ENCODE measurements at places on chromosomes 2 and 18.

DNA sequence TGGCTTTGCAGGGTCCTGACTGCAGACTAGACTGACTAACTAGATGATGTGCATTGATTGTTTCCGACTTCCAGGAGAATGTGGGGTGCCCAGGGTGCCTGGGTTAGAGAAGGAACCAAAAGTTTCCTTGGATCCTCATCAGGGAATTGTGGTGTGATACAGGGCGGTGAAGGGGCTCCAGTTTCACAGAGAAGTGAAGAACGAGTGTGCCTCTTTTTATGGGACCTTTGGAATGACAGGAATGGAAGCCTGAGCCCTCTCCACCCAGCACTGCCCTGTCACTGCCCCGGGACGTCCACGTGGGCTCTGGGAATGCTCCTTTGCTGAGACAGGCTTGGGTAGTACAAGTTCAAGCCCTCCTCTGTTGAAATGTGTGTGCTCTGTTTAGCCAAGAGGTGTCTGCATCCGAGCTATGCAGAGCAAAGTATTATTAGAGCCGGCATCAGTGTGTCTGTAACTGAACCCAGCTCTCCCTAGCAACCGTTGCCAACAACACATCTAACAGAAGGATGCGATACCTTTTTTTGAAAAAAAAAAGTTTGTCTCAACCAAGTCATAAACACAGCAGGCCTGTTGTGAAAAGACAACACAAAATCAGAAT, 183.6 kb downstream of the SMAD7 start:
- DNase-seq: no peak

DNA sequence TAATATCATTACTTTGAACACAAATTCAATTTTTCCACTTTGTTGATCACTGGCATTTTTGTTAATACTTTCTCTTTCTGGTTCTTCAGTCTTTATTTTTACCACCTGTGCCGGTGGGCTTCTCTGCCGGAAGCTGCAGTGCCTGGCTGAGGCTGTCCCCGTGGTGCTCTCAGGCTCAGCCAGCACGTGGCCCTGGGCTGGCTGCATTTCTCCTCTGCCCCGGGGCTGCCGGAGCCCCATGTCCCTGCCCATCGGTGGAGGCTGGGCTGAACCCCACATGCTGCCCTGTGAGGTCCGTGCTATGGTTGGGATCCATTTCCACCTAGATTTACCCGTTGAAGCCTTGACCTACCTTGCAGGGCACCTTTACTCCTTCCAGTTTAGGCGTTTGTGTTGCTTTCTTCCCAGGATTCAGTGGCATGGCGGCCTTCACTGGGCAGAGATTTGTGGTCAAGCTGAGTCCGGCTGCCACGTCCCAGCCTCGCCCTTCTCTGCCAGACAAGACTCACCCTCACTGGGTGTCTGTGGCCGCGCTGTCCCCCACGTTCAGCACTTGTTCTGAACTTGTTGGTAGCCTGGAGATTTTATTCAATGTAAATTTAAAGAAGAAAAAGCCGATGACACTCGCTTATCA, 12.8 kb upstream of the TMEM18 start:
- DNase-seq: no peak

DNA sequence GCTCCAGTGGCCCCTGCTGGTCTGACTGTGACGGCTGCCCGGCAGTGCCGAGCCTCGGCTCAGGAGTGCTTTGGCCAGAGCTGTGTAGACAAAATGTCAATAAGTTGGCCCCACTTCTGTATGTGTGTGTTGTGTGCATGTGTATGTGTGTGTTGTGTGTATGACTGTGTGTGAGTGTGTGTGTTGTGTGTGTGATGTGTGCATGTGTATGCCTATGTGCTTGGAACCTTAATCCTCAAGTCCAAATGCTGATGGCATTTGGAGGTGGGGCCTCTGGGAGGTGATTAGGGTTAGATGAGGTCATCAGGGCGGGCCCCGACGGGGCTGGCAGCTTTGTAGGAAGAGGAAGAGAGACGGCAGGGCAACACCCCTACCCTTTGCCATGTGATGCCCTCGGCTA, 269.0 kb downstream of the DCDC2C start:
- DNase-seq: no peak

- no peak for DNase-seq
These were observed 158.3 kb downstream of the LDLRAD4 start for GRCh38 chr18:13376841-13377351.

- DNase-seq: peak; percentile 59
These were observed 656.1 kb downstream of the RNF144A start for GRCh38 chr2:7573166-7573825.

- no peak for DNase-seq
These were observed 125.6 kb upstream of the DLX2 start for GRCh38 chr2:172228177-172228808.

DNA sequence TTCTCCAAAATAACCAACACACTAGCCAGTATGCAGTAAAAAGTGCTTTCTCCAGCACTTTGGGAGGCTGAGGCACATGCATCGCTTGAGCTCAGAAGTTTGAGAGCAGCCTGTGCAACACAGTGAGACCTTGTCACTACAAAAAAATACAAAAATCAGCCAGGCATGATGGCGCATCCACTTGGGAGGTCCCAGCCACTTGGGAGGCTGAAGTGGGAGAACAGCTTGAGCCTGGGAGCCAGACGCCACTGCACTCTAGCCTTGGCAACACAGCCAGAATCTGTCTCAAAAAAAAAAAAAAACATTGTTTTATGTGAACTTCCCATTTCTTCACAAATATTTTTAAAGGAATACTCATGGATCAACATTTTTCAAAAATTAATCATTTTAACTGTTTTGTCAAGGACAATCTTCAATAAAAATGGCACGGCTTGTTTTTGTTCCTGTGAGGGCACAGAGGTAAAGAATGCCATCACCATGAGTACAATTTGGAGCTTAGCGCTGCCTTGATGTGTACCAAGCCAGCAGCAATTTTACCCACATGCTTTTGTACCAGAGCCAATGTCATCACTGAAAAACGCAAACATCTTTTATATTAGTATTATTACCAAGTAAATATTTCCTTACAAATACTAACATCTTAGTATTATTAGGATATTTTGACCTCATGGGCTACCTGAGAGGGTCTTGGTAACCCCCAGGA, 26.7 kb downstream of the RAB1A start:
- DNase-seq: no peak

- no peak for DNase-seq
These were observed 87.6 kb downstream of the SEMA4F start for GRCh38 chr2:74741629-74742028.

DNA sequence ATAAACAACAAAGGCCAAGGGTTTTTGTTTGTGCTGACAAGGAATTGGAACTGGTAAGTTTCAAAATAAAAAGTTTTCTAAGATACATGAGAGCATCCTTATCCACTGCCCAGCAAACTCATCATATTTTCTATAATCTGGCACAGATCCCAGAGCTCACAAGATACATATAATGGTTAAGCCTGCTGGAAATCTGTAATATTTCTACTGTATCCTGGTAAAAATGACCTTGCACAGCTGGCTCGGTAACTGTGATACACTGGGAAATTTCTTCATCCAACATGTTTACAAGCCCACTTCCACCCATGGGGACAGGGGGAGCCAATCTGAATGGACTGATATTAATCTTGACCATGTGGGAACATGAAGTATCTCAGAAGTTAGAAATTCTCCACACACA, 425.4 kb upstream of the MMADHC start:
- no peak for DNase-seq

GRCh38 chr2:224366267-224366844, 35.6 kb downstream of the FAM124B start:
- DNase-seq: no peak

GRCh38 chr2:15911686-15912085, 28.7 kb upstream of the MYCN start:
- no peak for DNase-seq

- DNase-seq: no peak
These were observed 1.1 kb upstream of the SYT4 start for GRCh38 chr18:43278355-43278754.

DNA sequence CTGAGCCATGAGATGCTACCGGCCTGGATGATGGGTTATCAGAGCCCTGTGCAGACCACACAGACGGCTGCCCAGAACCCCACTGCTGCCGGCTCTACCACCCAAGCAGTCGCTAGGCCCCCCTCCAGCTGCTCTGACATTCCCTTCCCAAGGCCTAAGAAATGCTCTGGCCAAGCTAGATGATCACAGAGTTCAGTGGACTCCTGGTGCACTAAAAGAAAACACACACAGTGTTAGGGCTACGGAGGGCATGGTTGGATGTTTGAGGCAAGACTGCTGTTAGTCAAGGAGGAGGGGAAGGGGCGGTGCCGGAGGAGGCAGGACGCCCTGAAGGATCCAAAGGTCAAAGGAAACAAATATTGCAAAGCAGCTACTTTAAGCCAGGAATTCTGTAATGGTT, 174.5 kb downstream of the MYCN start:
- no peak for DNase-seq

- DNase-seq: no peak
These were observed 49.7 kb downstream of the SDC1 start for GRCh38 chr2:20175267-20175666.

- DNase-seq: no peak
These were observed 146.9 kb upstream of the STON1 start for GRCh38 chr2:48383036-48383435.

- DNase-seq: no peak
These were observed 90.4 kb upstream of the LYPD1 start for GRCh38 chr2:132760405-132760804.

DNA sequence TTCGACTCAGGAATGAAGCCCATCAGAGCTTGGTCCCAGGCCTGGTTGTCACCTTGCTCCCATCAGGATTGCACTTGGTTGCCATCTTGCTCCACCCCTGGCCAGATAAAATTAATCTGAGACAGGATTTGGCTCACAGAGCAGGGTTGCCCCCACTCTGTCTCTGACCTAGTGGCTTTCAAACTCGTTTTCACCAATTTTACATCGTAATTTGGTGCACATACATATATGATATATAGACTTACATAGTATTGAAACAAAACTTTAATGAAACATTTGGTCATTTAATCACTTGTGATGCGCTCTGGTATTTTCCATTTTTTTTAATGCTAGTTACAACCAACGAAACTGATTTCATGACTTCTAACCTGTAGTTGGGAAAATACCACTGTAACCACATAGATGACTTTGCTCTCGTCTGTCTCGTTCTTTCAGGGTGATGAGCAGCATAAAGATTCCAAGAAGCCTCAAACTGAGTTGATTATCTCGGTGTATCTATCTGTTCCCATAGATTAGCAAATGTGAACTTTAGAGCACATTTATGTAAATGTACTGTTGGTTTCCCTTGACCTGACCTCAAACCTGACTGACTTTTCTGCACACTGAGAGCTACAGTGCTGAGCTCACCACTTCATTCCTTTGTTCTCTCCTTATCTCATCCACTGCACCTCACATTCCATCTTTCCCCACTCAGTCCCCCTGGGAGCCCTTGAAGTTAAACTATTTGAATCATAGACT, 30.5 kb upstream of the PLB1 start:
- DNase-seq: no peak

DNA sequence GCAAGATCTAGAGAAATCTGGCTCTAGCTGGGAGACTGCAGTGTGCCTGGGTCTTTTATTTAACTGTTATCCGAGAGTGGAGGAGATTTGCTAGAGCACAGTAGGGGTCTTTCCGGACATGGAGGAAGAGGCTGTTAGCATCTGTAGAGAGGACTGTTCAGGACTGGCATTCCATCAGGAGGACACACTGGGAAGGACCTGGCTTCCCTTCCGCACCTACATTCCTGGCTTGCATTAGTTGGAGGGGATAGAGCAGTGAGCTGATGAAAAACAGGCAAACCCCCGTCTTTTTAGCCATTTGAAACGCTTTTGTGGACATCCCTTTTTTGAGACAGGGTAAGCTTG, 874 bp upstream of the PIEZO2 start:
- DNase-seq: no peak

- DNase-seq: no peak
These were observed 45.8 kb downstream of the AQP12A start for GRCh38 chr2:240737512-240737911.

DNA sequence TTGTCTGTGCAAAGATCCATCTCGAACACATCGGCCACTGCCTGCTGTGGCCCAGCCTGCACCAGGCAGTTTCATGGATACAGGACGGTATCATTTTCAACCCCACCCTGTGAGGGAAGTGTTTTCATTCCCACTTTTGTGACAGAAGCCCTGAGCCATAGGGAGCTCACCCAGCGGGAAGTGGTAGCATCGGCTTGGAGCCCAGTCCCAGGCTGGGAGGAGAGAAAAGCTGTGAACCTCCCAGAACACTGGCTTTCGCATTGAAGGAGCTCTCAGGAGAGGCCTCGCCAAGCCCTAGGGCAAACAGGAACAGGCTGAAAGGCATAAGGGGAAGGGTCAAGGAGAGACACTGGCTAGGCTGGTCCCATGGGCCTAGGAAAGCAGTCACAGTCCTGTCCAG, 166.1 kb downstream of the TFCP2L1 start:
- DNase-seq: no peak

GRCh38 chr2:128876986-128877983, 558.6 kb upstream of the HS6ST1 start:
- DNase-seq: no peak

- no peak for DNase-seq
These were observed 213.9 kb upstream of the CYP26B1 start for GRCh38 chr2:72361521-72361920.

- DNase-seq: no peak
These were observed 21.5 kb upstream of the MFSD2B start for GRCh38 chr2:23988371-23988770.

- DNase-seq: no peak
These were observed 39.0 kb downstream of the AQP12A start for GRCh38 chr2:240730501-240731177.

DNA sequence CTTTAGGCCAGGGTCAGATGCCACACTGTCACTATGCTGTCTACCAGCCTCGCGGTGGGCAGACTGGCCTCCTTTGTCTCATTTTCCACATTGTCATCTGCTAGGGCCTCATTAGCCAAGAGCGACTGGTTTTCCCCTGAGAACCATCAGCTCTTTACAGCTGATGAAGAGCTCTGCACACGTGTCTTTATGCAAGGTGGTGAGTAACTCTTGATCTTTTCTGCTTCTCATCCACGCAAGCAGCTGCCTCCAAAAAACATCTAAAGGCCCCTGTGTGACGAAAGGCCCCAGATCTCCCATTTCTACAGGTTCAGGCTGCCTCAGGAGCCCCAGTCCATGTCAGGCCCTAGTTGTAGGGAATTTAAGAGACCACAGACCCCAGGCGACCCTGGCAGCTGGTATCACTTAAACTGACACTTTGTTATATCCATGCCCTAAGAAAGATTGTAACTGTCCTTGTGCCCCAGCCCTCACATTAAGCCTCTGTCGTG, 52.9 kb downstream of the DPYSL5 start:
- no peak for DNase-seq

- no peak for DNase-seq
These were observed 391.5 kb upstream of the VWC2L start for GRCh38 chr2:214019229-214019972.

DNA sequence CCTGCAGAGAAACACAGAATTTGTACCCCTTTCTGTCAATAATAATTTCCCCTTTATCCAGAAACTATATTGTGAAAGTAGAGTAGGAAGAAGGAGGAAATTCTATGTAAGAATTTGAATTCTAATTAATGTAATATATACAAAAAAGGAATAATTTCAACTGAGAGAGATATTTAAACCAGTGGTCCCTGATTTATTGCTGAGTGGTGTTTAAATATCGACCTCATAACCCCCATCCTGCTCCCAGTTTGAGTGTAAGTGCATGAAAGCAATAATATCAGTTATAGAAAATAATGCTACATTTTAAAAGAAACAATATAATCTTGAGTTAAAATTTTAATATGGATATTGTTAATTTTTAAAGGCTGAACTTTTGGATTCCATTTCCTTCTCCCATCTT, 286.2 kb upstream of the REG3G start:
- DNase-seq: no peak

- DNase-seq: no peak
These were observed 124.2 kb upstream of the MSH6 start for GRCh38 chr2:47658646-47659320.

GRCh38 chr2:36002941-36003340, 352.6 kb upstream of the CRIM1 start:
- DNase-seq: no peak
